ENCODE measurements at places on chromosomes 6 and 20. TPM values are rescaled to one million over a fixed set of nuclear protein-coding genes. Genes with fewer than 3 reads are reported as not detected.

The SLC26A8 gene
- total RNA-seq = 0.28 TPM

- DNase-seq = no peak
- no peak overlapping the region for H3K4me3 ChIP-seq
- H3K36me3 ChIP-seq = no peaks in the 10 kb centered on the region
- H3K27ac ChIP-seq = no peak overlapping the region
- H3K4me1 ChIP-seq = no peaks in the 10 kb centered on the region
Measured at GRCh38 chr6:20771409-20771808, 237.2 kb downstream of the CDKAL1 start.

DNA sequence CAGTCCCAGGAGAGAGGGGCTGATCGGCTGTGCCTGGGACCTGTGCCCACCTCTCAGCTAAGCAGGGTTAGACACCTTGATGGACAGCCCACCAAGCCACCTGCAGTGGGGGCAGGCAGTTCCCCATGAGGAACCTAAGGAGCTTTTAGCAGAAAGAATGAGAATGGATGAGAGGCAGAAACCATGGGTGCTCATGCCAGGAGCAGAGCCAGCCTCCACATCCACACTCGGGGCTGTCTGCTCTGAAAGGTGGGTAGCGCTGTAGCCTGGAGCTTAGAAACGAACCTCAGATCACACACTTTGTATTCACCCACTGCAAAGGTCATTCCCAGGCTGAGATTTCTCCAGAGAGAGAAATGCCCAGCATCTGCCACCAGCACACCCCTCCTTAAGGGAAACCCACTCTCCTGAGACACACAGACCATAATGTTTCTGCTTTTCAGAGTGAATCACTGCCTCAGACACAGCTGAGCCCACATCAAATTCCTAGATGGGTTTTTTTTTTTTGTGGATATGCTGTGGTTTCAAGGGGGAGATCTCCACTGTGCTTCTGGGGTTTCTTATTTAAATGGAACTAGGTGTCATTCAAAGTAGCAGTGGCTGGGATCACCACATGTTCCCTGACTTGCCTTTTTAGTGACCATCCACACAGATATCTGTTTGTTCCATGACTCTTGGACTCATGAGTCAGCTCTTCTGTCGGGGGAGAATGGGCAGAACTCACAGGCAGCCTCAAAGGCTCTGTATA, 218.9 kb downstream of the EYA2 start:
- DNase-seq = no peak
- no peak overlapping the region for H3K4me3 ChIP-seq

- DNase-seq = no peak
- H3K27me3 ChIP-seq = no peaks in the 10 kb centered on the region
- H3K36me3 ChIP-seq = no peaks in the 10 kb centered on the region
Measured at GRCh38 chr6:69571234-69571633, 225.6 kb downstream of the LMBRD1 start.

GRCh38 chr6:134665029-134665723, 284.7 kb downstream of the ALDH8A1 start:
- no peaks in the 10 kb centered on the region for H3K36me3 ChIP-seq
- H3K4me1 ChIP-seq = no peaks in the 10 kb centered on the region
- no peak for DNase-seq
- no peak overlapping the region for H3K27ac ChIP-seq
- H3K4me3 ChIP-seq = no peak overlapping the region

DNA sequence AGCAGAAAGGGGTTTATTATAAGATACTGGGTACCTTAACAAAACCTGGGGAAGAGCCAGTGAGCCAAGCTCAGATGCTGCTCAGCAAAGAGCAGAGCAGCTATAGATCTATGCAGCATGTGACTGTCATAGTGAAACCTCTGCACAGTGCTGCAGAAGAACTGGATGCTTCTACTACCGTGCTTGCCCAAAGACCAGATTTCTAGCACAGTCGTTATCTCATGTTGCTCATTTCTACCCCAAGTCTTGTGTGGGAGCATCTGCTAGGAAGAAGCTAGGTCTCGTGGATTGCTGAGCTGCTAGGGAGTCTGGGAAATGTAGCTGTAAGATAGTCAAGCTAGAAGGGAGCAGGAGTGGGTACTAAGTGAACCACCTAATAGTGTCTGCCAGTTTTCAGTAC, 31.7 kb upstream of the GNRH2 start:
- H3K27ac ChIP-seq = no peak overlapping the region
- no peaks in the 10 kb centered on the region for H3K27me3 ChIP-seq
- no peak overlapping the region for H3K4me3 ChIP-seq
- H3K36me3 ChIP-seq = peaks cover 18% of the 10 kb centered on the region
- no peaks in the 10 kb centered on the region for H3K4me1 ChIP-seq

DNA sequence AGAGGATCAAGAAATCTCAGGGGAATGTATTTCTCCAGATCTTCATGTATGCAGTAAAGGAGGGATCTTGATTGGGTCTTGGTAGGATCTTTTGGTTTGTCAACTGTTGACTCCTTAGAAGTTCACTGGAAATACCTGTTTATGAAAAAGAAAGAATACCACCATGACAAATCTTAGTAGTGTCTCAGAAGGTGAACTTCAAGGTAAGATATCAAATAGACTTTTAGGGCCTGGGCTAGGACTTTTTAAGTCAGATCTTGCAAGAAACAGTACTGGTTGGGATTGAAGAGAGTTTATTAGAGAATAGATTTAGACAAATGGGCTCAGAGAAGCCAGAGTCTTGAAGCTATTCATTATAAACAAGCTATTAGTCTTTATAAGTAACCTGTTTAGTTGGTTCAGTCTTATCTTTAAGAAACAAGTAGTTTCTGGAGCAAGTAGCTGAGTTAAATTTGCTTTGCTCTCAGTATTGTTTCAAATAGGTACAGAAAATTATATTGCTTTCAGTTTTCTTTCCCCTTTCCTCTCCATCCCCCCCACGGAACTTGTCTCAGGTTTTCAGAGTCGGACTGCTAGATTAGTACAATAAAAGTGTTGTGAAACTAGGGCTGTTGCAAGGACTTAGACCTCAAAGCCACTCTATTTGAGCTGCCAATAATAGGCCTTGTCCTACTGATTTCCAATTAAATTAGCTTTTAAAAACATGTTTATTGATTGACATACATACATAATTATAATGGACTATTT, 529.1 kb upstream of the CITED2 start:
- H3K27me3 ChIP-seq = no peaks in the 10 kb centered on the region
- no peak overlapping the region for H3K27ac ChIP-seq
- no peaks in the 10 kb centered on the region for H3K36me3 ChIP-seq

The MAS1L gene
- total RNA-seq = not detected

GRCh38 chr20:55569084-55569483, 436.2 kb downstream of the CBLN4 start:
- no peaks in the 10 kb centered on the region for H3K4me1 ChIP-seq
- H3K36me3 ChIP-seq = no peaks in the 10 kb centered on the region
- no peak overlapping the region for H3K4me3 ChIP-seq
- no peak overlapping the region for H3K27ac ChIP-seq
- H3K27me3 ChIP-seq = no peaks in the 10 kb centered on the region
- DNase-seq = no peak

DNA sequence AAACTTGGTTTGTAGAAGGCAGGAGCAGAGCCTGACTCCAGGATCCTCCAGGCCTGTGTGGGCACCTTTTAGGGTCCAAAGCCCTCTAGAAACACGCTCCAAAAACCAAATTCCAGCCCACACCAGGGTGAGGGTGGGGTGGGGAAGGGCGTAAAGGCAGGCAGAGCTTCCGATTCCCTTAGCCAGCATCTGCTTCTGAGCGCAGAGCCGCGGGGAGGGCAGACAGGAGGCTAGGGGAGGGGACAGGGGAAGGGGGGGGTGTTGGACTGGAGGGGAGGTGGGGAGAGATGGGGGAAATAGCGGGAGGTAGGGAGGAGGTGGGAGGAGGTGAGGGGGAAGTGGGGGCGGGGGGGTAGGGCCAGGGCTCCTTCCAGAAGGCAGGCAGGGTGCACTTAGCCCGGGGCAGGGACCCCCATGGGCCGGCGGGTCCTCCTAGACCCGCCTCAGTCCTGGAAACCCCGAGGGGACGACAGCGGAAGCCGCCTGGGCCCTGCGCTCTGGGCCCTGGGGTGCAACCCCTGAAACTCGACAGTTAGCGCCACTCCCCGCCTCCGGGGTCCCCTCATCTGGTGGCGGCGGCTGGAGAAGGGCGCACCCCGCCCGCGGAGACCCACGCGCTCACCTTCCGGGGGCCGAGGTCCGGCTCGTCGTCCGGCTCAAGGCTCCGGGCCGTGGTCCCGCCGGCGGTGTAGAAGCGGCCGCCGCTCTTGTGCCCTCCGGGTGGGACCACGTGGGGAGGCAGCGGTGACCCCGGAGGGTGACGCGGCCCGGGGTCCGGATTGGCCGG, 22.0 kb upstream of the FRMD1 start:
- H3K4me1 ChIP-seq = no peaks in the 10 kb centered on the region
- no peak overlapping the region for H3K4me3 ChIP-seq
- DNase-seq = no peak
- no peaks in the 10 kb centered on the region for H3K36me3 ChIP-seq

DNA sequence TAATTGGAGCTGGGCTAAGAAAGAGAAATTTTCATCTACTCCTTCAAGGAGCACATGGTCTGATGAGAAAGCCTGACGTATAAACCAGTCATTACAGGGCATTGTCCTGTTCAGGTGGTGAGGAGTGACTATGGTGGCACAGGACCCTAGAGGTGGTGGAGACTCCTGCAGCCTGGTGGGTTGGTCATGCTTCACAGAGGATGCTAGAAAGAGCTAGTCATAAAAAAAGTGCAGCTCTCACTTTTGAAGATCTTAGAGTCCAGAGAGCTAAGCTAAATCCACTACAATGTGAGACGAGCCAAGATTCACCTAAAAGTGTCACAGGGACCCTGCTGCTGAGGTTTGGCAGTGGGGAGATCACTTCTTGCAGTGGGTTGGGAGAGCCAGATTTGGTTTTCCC, 9.8 kb upstream of the ZNF831 start:
- no peak for DNase-seq
- no peak overlapping the region for H3K4me3 ChIP-seq
- H3K36me3 ChIP-seq = no peaks in the 10 kb centered on the region
- no peaks in the 10 kb centered on the region for H3K27me3 ChIP-seq
- peaks cover 28% of the 10 kb centered on the region for H3K4me1 ChIP-seq

- H3K27me3 ChIP-seq = no peaks in the 10 kb centered on the region
- peaks cover 59% of the 10 kb centered on the region for H3K4me1 ChIP-seq
- H3K4me3 ChIP-seq = peak overlapping the region; percentile 52
- no peaks in the 10 kb centered on the region for H3K36me3 ChIP-seq
- no peak for DNase-seq
Measured at GRCh38 chr20:3901028-3901705, 12.0 kb downstream of the PANK2 start.

DNA sequence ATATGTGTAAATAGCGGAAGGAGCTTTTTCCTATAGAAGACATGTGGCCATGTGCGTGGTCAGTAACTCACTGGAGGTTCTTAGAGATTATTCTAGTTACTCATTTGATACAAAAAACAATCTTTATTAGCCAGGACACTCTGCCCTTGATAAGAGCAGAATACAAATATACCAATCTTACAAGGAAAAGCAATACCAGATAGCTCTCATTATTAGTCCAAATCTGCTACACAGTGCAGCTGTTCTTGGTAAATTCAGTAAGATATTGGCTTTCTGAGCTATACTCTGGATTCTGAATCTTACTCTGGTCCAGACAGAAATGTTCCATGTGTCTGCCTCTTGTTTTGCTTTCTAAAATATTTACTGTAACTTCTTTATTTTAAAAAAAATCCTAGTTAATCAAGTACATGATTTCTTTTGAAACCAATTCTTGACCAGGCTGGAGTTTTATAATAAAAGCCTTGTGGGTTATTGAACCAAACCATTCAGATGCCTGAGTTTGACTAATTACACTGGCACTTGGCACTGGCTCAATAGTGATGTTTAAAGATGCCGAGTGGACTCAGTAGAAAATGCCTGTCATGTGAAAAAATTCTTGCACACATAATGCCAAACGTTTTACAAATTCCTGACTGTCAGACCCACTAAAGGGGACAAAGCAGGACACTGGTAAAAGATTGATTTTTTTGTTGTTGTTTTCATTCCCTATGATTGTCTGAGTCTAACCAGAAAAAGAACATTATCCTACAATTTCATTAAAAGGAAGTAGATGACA, 242.8 kb upstream of the TCF21 start:
- no peak overlapping the region for H3K4me3 ChIP-seq
- no peak overlapping the region for H3K27ac ChIP-seq
- no peaks in the 10 kb centered on the region for H3K36me3 ChIP-seq

GRCh38 chr6:42374018-42374669, 77.6 kb downstream of the TRERF1 start:
- H3K36me3 ChIP-seq = no peaks in the 10 kb centered on the region
- DNase-seq = no peak
- no peak overlapping the region for H3K27ac ChIP-seq
- no peaks in the 10 kb centered on the region for H3K27me3 ChIP-seq
- no peak overlapping the region for H3K4me3 ChIP-seq

- no peak for DNase-seq
- H3K4me1 ChIP-seq = no peaks in the 10 kb centered on the region
- H3K27me3 ChIP-seq = no peaks in the 10 kb centered on the region
- H3K4me3 ChIP-seq = no peak overlapping the region
- peaks cover 16% of the 10 kb centered on the region for H3K36me3 ChIP-seq
- no peak overlapping the region for H3K27ac ChIP-seq
Measured at GRCh38 chr6:151016107-151016506, 150.6 kb downstream of the MTHFD1L start.

DNA sequence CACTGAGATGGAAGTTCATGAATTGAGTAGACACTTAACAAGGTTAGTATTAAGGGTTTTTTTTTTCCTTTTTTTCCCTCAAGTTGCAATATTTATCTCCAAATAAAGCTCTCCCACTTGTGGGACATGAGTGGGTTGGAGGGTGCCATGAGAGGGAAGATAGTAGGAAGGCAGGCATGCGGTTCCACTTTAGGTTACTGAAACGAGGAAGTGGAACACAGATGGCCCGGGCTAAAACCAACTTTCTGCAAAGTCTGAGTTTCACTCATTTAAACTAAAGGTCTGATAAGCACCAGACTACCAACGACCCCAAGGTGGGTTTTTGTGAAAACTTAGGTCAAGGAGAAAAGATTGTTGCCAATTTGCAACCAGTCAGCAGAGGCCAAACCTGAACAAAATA, 42.2 kb downstream of the TBC1D7 start:
- no peak overlapping the region for H3K4me3 ChIP-seq
- no peaks in the 10 kb centered on the region for H3K27me3 ChIP-seq
- no peak for DNase-seq
- peaks cover 37% of the 10 kb centered on the region for H3K36me3 ChIP-seq
- H3K4me1 ChIP-seq = peaks cover 9% of the 10 kb centered on the region

The RAET1G gene
- total RNA-seq = not detected

DNA sequence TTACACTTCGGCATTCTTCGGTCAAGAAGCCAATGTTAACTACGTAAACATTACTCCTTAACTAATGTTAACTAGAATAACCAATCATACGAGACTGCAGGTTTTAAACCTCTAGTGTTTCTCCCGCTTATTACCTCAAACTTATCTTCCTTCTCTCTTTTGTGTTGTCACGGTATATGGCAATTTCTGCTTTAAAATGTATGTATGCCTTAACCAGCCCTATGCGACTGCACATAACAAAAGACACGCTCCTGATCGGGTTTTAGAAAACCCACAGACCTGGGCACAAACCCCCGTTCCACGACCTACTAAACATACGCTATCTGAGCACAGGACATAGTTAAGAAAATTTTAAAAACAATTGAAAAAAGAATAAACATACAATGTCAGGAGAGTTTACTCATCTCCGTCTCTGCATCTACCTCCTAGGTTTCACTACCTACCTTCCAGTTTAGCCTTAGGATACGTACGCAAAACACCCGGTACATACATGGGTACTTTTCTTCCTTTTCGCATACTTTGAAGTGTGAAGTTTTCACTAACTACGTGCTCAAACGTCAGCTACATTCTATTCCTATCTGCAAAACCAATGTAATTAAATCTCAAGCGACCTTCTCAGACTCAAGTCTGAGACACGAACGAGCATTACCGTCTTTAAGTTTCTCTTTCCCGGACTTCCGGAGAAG, 1.1 kb downstream of the CD164 start:
- no peaks in the 10 kb centered on the region for H3K27me3 ChIP-seq
- peaks cover 10% of the 10 kb centered on the region for H3K36me3 ChIP-seq
- peak overlapping the region; percentile 94 for H3K4me3 ChIP-seq
- peak overlapping the region; percentile 97 for H3K27ac ChIP-seq
- peaks cover 24% of the 10 kb centered on the region for H3K4me1 ChIP-seq
- DNase-seq = no peak

The OR2H1 gene
- not detected for total RNA-seq
